Kidney glomerular epithelial cell (primary cell): ENCODE measurements at places on chromosomes 1 and 21.

GRCh38 chr1:9877962-9878361 is 32.1 kb downstream of the CTNNBIP1 start:
- DNase-seq = no peak

DNA sequence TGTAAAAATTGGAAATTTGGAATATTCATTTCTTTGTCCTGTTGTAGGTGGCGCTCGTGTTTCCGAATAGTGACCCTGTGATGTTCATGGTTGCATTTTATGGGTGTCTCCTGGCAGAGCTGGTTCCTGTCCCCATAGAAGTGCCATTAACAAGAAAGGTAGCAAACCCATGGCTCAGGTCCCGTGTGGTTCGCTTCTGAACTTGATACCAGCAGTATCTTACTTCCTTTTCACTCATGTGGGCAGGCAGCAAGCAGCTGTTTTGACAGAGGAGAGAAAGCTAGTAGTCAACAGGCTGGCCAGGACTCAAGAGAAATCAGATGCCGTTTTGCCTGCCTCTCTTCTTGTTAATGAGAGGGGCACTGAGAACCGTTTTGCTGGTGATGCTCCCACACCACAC is 72.8 kb downstream of the S100B start:
- no peak for DNase-seq

DNA sequence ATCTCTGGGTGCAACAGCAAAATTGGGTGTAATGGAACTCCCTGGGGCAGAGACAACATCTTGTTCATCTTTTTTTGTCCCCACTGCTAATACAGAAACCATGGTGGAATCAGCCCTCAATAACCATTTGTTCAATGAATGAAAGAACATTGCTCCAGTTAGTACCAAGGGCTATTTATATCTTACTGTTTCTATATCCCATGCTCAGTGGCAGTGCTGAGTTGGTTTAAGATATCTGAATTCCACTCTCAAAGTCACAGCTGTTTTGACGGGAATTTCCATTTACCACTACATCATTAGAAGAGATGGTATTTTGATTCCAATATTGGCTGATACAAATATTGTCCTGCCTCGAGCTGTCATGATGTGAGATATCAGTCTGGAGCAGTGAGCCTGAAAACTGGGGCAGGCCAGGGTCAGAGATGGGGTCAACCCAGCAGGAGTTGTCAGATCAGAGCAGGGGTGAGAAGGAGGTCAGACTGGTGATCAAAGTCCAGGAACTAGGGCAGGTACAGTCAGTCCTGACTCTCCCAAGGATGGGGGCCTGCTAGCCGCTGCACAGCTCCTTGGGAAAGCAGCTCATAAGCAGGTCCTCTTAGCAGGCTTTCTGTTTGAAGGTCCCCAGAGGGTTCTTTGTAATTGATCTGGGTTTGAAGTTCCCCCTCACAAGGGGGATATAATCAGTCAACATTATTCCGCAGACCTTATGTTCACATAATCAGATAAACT is 5.8 kb upstream of the PHC2 start:
- no peak for DNase-seq

GRCh38 chr21:43984905-43985689 is 27.0 kb upstream of the TRAPPC10 start:
- DNase-seq = no peak

DNA sequence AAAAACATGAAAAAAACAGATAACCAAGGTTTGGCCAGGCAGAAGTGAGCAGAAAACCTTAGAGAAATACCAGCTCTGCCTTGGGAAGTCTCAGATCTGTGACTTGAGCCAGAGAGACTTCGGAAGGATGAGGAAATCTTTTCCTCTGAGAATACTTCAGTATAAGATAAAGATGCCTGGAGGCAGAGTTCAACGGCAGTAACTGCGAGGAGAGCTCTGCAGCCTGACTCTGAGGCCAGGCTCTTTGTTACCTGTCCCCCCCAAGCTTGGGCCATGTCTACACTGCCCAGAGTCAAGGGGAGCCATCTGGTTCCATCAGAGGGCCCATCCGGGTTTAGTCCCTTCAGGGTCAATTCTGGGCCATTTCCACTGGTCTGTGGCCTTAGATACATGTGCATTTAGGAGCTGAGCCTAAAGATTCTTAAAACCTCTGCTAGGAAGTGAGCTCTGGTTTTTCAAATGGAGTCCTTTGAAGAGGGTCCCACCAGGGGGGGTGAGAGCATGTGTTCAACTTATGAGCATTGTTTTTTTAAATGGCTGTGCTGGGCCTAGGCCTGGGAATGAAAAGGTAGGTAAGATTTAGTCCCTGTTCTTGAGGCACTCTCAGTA is 8.7 kb downstream of the KIRREL1 start:
- peak; percentile 32 for DNase-seq

DNA sequence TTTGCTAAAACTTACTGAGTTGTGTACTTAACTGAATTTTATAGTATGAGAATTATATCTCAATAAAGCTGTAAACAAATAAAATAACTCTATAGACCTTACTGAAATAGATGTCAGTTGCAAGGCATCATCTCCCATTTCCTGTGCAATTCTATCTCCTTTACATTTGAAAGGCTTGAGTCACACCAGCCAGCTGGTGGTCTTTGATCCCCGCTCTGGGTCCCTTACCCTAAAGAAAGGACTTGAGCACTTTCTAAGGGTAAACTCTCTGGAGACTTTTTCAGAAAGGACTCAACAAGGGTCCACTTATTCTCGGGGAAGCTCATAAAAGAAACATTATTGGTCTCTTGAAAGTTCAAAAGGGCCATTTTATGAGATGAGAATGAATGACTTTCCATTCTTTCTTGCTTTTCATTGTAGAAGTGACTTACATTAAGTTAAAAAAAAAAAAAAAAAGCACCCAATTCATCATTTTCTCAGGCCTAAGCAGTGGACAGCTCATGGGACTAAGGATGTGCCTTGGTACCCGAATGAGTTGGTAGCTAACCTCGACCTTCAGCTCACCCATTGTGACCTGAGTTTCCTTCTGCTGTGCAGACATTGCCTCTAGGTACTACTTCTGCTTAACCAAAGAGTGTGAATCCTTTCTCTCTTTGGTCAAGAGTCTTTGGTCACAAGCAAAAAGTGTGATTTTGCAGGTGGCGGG is 147.0 kb upstream of the COA6 start:
- DNase-seq = no peak

GRCh38 chr1:43982808-43983207 is 3.8 kb downstream of the B4GALT2 start:
- no peak for DNase-seq

GRCh38 chr1:116881879-116882520 is 27.7 kb upstream of the PTGFRN start:
- DNase-seq = no peak

- DNase-seq = no peak
Measured at GRCh38 chr1:156078728-156079127, 3.5 kb downstream of the MEX3A start.
